Activated CD4-positive, alpha-beta T cell treated with anti-CD3 and anti-CD28 coated beads for 48 hours (primary cell): ENCODE measurements at places on chromosomes 12 and 14.

DNA sequence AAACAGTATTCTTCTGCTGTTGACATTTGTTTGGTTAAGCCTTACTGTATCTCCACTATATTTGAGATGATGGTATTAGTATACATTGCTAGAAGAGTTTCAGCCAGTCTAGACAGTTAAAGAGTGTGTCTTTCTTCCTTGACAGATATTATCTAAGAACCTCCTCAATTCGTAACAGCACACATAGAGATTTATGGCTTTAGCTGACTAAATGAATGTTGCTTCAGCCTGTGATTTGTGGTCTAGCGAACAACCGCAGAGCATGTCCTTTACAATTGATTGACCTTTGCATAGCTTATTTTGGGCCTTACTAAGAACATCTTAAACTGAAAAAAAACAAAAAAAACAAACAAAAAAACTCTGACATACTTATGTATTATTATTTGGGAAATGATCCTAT lies 122.2 kb downstream of the DAAM1 start:
- DNase-seq, result no peak

DNA sequence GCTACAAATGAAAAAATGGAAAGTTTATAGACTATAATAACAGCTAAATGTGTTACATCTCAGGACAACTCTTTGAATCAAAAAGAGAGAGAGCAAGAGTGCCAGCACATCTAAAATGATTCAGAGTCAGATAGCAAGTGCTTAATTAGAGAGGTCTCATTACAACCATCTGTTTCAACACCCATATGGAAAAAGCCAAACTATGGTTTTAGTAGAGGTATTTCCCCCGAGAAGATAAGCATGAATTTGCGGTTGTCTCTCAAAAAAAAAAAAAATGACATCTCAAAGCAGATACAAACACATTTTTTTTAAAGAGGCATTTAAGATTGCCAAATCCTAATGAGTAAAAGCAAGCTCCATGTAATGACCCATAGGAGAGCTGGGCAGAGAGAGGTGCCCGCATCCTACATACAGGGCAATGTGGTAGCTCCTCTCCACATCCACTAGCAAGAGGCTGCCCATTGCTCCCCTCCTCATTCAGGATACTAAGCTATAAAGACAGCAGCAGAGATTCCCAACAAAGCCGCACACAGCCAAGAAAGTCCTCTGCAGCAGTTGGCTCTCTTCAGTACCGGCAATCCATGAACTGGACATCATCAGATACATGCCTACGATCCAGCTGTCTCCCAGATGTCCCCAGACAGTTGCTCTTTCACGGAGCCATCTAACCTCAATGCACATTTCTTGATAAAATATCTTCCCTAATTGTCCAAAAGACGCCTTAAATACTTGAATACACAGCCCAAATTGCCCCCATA lies 100.4 kb downstream of the EFCAB11 start:
- DNase-seq, result no peak

- no peak for DNase-seq
These were observed 38.4 kb upstream of the BCL2L14 start for GRCh38 chr12:12032260-12032791.

- DNase-seq, result no peak
These were observed 421.2 kb downstream of the SOX5 start for GRCh38 chr12:23528316-23528715.

- peak; percentile 50 for DNase-seq
These were observed 43.6 kb upstream of the APPL2 start for GRCh38 chr12:105279460-105280056.

- no peak for DNase-seq
These were observed 38.7 kb upstream of the CRY1 start for GRCh38 chr12:107131832-107132616.

- DNase-seq, result no peak
These were observed 1.0 kb upstream of the NRIP2 start for GRCh38 chr12:2835691-2836403.

GRCh38 chr14:59332727-59333126 lies 132.5 kb downstream of the GPR135 start:
- DNase-seq, result no peak

- DNase-seq, result peak; percentile 84
These were observed 466.0 kb downstream of the RAD51B start for GRCh38 chr14:68285421-68286179.

- DNase-seq, result no peak
These were observed 16.7 kb downstream of the TMEM19 start for GRCh38 chr12:71702590-71702989.

GRCh38 chr14:31949709-31950108 lies 127.4 kb upstream of the ARHGAP5 start:
- DNase-seq, result no peak

DNA sequence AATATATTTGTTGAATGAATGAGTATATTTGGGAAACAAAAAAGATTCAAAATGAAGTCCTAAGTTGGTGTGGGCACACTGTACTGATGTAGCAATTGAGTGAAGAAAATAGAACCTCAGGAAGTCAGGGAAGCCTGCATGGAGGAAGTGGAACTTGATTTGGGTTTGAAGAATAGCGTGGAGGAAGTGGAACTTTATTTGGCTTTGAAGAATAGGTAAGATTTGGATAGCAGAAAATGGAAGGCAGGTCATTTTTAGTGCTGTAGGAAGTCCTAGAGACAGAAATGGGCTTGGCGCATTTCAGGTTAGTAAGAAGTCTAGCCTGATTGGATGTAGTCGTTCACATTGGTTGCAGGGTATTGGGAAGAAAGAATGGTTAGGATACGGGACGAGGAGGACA lies 5.4 kb downstream of the C12orf75 start:
- DNase-seq, result no peak

DNA sequence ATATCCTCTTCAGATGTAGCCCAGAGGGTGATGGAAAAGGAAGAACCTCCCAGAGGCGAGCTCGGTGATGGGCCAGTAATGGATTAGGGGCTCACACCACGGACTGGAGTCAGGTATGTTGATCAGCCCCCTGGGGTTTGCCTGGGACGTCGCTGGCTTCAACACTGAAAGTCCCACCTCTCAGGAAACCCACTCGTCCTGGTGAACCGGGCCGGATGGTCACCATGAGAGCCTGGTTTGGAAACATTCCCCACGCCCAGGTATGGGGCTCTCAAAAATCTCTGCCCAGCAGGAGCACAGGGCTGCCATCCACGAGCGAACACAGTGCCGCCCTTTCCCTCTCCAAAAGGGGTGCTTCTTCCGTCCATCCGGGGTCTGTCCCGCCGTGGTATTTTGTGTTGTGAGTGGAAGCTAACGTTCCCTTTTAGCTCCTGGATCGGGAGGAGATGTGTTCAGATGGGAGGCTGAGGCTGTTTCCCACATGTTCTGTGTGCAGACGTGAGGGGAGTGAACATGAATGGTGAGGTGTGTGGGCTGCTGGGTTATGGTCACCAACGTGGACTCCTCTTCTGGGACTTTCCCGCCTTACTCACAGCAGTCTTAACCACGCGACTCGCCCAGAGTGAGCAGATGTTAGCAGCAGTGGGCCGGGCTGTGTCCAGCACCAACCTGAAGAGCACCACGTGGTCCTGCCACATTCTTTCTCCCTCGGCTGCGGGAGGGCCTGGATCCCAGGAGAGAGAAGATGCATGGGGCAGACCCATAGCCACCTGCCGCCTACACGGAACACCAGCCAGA lies 139.2 kb downstream of the KIF26A start:
- DNase-seq, result no peak
